ENCODE measurements at places on chromosomes 5 and 9.

GRCh38 chr5:66209350-66209749 is 65.2 kb downstream of the SREK1 start:
- no peak for DNase-seq

DNA sequence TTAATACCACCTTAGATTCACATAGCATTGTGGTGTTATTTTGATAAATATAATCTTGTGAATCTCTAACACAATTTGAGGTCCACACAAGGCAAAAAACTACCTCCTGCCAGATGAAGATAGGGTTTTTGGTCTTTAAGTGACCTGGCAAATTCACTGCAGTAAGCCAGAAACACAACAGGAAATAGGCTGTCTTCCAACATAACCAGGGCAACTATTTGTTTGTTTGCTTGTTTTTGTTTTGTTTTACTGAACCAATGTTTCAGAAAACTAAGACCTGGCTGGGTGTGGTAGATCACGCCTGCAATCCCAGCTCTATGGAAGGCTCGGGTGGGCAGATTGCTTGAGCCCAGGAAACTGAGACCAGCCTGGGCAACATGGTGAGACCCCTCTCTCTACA is 95.5 kb downstream of the USP20 start:
- DNase-seq, result no peak

DNA sequence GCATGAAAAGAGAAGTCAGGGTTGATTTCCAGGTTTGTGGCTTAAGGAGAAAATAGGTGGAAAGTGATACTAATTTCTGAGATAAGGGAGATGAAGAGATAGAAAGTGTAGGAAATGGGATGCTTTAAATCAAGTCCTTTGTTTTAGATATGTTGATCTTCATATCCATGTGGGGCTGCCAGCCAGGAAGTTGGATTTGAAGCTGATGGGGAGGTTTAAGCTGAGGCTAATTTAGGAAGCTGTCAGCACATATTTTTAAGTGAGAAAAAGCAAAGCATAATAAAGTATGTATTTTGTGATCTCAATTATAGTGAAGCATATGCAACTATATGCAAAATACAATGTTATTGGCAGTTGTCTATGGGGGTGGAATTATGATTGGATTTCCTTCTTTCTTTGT is 428.4 kb downstream of the CSNK1G3 start:
- no peak for DNase-seq

GRCh38 chr9:104779334-104779733 is 15.4 kb downstream of the NIPSNAP3B start:
- no peak for DNase-seq

- no peak for DNase-seq
These were observed 26.3 kb downstream of the MSX2 start for GRCh38 chr5:174750711-174751110.

GRCh38 chr5:3598769-3599211 is 3.2 kb downstream of the IRX1 start:
- DNase-seq, result no peak

DNA sequence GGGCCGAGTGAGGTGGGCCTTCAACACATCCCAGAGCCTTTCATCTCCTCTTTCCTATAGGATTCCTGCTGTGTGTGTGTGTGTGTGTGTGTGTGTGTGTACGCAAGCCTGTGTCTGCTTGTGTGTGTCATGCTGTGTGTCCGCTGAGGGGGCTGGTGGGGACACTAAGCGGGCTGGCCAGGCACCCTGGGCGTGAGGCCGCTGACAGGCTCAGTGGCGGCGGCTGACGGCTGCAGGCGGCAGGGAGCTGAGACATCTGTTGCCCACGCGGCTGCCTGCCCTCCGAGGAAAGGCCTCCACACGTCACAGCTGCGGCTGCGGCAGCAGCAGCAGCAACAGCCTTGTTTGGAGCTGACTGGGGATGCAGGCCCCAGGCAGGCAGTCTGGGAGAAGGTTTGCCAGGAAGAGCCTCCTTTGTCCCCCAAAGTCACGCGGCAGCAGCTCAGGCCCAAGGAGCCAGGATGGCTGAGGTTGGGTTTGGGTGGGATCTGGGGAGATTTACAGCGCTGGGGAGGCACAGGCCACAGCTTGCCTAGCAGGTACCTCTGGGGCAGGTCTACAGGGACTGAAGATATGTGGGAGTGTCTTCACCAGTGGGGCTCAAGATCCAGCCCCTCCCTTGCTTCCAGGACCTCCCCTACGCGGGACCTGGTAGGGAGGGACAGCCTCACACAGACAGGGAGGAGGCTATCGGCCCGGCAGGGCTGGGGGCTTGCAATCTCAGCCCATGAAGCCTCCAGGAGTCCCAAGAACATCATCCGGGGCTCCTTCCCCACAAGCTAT is 1.8 kb downstream of the PDLIM4 start:
- no peak for DNase-seq
